Left forelimb (tissue), 1 donor: ENCODE measurements at places on chromosomes 5 and 9.
A peak's percentile ranks its signal among the peaks of the same experiment; 100 is the strongest.

DNA sequence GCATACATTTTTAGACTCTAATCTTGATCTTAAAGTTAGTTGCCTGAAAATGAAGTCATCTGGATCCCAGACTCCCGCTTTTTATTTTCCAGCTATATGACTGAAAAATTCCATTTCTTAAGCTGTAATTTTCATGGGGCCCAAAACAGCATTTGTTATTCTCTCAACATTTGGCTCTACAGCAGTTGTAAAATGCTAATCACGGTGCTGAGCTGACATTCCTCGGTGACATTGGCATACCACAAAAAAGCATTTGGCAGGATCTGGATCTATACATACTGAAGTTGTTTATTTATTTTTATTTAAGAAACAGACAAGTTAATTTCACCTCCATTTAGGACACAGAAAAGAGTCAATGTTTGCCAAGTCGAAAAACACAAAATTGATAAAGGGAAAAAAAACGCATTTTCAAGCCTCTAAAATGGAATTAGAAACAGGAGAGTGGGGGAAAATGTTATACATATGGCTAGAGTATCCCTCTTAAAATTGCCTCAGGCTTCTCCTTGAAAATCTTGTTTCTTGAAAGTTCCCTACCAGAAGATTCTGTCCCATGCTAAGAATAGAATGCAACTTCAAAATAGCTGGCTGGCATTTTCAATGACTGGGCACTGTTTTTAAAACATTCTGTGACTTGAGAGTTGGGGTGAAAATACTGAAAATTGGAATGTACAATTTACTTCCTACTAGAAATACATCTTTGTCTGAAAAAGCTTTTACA is 207.5 kb upstream of the TBCA start:
- DNase-seq, result no peak

DNA sequence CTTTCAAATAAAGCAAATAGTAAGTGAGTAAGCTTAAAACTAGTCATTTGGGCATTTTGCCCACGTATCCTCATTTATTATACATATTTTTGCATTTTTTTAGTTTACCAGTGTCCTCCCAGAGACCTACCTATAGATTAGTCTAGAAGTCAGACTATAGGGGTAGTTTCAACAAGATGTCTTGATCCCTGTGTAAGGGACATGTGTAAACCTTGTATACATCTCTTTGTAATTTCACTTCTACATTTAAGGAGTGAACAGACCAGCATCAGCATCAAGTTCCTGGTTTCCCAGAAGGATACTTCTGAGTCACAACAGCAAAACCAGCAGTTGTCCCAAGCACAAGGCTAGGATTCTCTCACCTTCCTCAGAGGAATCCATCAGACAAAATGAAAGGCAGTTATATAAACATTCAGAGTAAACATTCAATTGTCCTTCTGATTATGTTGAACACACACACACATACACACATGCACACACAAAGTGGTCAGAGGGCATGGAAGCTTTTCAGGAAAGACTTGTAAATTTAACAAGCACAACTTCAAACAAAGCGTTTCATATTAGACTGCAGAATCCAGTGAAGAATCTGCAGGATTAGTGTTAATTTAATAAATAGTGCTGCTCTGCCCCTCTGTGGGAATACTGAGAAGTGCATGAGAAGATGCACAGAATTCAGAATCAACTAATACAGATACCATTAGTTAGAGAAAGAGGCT is 55.4 kb downstream of the HINT1 start:
- no peak for DNase-seq

DNA sequence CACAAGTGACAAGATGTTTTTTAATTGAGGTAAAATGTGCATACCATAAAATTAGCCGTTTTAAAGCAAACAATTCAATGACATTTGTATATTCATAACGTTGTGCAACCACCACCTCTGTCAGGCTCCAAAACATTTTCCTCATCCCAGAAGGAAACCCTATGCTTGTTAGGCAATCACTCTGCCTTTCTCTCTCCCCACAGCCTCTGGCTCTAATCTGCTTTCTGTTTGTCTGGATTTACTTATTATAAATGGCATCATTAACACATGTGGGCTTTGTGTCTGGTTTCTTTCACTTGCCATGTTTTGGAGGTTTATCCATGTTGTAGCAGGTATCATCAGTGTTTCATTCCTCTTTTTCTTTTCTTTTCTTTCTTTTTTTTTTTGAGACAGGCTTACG is 1.4 kb upstream of the N4BP3 start:
- no peak for DNase-seq

DNA sequence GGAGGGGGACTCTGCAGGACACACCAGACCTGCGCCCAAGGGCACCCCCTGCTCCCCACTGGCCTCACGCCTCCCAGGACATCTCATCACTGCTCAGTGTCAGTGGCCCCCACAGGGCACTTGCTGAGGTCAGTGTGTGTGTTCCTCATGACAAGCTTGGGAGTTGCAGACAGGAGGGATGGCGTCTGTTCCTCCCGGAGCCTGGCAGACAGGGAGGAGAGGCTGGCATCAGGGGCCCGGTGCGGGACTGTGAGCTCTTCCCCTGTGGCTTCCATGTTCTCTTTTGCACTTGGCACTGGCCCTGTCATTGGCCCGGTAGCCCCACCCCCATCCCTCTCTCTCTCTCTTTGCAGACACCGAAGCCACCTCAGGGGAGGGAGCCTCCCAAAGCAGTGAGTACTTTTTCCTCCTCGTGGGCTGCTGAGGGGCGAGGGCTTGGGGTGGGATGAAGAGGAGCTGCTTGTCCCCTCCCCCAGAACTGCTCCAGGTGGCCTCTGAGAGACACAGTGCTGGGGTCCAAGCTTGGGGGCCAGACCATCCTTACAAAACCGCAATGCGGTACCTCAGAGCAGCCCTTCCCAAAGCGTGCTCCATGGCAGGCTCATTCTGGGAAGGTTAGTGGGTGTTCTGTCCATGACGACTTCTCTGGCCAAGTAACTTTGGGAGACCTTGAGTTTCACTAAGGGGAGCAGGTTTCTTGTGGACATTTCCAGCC is 75.7 kb downstream of the AMBP start:
- DNase-seq, result peak; percentile 59

DNA sequence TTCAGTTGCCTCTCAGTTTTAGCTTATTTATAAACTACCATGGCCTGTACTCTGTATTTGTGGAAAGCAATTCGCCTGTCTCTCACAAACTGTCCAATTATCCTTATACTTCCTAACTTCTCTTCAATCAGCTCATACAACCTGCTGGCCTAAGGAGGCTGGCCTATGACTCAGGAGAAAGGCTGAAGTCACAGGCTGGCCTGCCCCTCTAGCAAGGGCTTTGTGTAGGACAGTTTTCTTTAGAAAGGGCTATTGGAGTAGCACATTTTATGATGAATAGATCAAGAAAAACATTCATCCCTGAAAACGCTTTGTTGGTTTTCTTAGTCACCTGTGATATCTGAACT is 988.7 kb upstream of the ARRDC3 start:
- no peak for DNase-seq

GRCh38 chr5:73748510-73749400 is 122.8 kb downstream of the ARHGEF28 start:
- no peak for DNase-seq

DNA sequence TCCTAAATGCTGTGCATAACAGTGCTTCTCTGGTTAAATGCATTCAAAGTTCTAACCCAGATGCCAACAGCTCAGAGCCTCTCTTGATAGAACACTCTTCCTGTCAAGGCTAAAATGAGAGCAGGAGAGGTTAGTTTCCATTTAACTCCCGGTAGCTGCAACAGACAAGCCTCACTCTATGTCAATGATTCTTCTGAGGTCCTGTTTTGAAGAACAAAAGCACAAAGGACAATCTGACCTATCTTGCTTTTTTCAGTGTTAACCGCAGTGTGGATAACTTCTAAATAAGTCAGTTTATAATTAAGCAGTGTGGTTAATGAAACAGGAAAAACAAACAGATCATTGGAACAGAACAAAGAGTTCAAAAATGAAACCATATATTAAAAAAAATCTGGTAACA is 80.7 kb downstream of the ANKRD55 start:
- DNase-seq, result no peak

DNA sequence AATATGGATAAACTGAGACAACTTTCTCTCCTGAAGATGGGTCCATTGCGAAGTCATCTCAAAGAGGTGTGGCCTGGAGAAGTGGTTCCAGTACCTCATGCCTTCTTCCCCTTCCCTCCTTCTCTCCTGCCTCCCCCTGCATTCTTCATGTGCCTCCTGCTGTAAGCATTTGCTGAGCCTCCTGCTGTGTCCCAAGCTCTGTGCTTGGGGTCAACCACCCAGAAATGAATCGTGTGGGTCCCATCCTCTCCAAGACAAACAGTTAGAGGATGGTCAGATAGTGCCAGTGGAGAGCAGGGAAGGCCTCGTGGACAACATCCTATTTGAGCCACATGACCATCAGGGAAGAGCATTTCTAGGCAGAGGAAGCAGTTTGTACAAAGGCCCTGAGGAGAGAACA is 53.5 kb downstream of the KCNIP1 start:
- peak; percentile 12 for DNase-seq

GRCh38 chr5:33696411-33696810 is 195.4 kb downstream of the ADAMTS12 start:
- no peak for DNase-seq

GRCh38 chr5:78677777-78678668 is 29.5 kb upstream of the LHFPL2 start:
- peak; percentile 79 for DNase-seq

GRCh38 chr9:6739218-6739617 is 18.6 kb upstream of the KDM4C start:
- no peak for DNase-seq

DNA sequence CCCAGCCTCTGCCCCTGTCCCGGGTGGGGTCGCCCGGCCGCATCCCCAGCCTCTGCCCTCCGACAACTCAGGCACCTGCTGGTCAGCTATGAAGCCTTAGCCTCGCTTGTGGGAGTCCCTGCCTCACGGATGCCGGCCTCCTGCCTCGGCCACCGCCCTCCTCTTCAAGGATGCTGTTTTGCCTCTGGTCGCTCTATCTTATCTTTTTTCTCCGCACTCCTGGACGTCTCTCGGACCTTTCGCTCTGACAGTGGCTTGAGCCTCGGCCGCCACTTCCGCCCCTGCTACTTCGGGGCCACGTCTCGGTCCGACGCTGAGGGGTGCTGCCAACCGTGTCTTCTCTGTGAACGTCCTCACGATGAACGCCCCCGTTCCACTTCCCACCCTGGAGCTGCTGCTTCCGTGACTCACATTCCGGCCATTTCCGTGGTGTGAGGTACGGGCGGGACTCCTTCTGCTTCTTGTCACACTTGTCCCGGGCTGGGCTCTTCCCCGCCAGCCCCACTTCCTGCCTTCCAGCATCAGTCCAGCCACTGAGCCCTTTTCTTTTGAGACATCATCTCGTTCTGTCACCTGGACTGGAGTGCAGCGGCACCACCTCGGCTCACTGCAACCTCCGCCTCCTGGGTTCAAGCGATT is 26.3 kb downstream of the SLC9A3 start:
- no peak for DNase-seq
